Adrenal gland (tissue), 19 donors: ENCODE measurements at places on chromosomes 7 and 10. TPM values are rescaled to one million over a fixed set of nuclear protein-coding genes. Genes with fewer than 3 reads are reported as not detected.

- no peaks in the 10 kb centered on the region for H3K4me1 ChIP-seq
- no peak overlapping the region for H3K27ac ChIP-seq
- no peak for DNase-seq
- H3K4me3 ChIP-seq, result no peak overlapping the region
- no peaks in the 10 kb centered on the region for H3K27me3 ChIP-seq
- no peaks in the 10 kb centered on the region for H3K36me3 ChIP-seq
Observed at GRCh38 chr10:115379064-115379463, 285.9 kb downstream of the ATRNL1 start.

- H3K4me3 ChIP-seq, result no peak overlapping the region
- no peaks in the 10 kb centered on the region for H3K27me3 ChIP-seq
- H3K27ac ChIP-seq, result no peak overlapping the region
- H3K36me3 ChIP-seq, result peaks cover 26% of the 10 kb centered on the region
Observed at GRCh38 chr10:124003871-124004662, 89.3 kb downstream of the CHST15 start.

Gene PPP2R2D
- 47.1 TPM for polyA plus RNA-seq

DNA sequence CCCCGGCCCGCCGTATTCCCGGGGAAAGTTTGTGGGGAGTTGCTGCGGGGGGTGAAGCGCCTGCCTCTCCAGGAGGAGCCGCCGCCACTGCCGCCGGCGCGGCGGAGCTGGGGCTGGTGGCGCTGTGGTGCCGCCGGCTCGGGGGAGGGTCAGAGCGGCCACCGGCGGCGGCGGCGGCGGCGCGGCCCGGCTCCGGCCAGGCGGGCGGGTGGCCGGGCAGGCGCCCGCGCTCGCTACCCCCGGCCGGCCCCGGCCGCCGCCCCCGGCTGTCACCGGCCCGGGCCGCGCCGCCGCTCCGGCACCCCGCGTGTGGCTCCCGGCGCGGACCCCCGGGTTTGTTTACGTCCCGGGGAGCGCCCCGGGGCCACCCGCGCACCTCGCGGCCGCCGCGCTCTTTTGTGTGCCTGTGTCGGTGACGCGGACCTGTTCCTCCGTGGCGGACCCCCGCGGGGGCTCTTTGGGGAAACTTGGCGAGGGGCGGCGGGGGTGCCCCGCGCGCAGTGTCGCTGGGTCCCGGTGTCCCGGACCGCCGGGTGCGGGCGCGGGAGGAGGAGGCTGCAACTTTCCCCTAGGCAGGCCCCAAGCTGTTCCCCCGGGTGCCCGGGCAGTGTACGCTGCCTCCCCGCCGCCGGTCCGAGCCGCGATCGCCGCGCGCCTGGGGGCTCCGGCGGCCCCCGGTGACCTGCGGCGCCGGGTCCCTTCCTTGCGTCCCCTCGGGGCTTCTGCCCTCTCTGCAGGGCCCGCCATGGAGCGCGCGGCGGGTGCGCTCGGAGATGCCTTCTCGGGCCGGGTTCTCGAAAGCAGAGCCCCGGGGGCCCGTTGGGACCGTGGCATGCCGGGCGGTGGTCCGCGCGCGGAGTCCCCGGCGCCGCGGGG, 593 bp upstream of the CUX1 start:
- no peaks in the 10 kb centered on the region for H3K4me1 ChIP-seq
- H3K4me3 ChIP-seq, result peak overlapping the region; percentile 70
- no peaks in the 10 kb centered on the region for H3K36me3 ChIP-seq
- DNase-seq, result peak; percentile 54
- no peaks in the 10 kb centered on the region for H3K27me3 ChIP-seq
- peak overlapping the region; percentile 34 for H3K27ac ChIP-seq

DNA sequence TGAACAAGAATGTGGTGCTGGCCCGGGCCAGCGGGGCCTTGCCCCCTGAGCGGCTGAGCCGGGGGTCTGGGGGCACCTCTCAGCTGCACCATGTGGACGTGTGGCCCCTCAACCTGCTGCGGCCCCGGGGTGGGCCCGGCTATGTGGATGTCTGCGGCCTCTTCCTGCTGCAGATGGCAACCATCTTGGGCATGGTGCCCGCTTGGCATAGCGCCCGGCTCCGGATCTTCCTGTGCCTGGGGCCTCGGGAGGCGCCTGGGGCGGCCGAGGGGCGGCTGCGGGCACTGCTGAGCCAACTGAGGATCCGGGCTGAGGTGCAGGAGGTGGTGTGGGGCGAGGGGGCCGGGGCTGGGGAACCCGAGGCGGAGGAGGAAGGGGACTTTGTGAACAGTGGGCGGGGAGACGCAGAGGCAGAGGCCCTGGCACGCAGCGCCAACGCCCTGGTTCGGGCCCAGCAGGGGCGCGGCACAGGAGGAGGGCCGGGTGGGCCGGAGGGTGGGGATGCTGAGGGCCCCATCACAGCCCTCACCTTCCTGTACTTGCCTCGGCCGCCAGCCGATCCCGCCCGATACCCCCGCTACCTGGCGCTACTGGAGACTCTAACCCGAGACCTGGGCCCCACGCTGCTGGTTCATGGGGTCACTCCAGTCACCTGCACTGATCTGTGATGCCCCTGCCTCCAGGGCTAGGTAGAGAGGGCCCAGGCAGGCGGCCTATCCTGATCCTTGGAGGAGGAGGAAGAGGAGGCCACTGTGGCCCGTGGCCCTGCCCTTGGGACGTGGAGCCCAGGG, 1.1 kb upstream of the TRIP6 start:
- H3K27ac ChIP-seq, result peak overlapping the region; percentile 97
- peaks cover 17% of the 10 kb centered on the region for H3K36me3 ChIP-seq
- H3K27me3 ChIP-seq, result no peaks in the 10 kb centered on the region
- DNase-seq, result peak; percentile 94

Gene ELFN1
- 1.5 TPM for polyA plus RNA-seq

- H3K4me3 ChIP-seq, result no peak overlapping the region
- no peaks in the 10 kb centered on the region for H3K27me3 ChIP-seq
- H3K27ac ChIP-seq, result no peak overlapping the region
- H3K36me3 ChIP-seq, result no peaks in the 10 kb centered on the region
Observed at GRCh38 chr7:114842551-114843065, 79.3 kb upstream of the MDFIC start.

Gene GCK
- polyA plus RNA-seq, result 2.1 TPM

Gene FAM20C
- 31.0 TPM for polyA plus RNA-seq

Gene SLC26A5
- 0.22 TPM for polyA plus RNA-seq

GRCh38 chr7:121337398-121337797, 8.6 kb downstream of the WNT16 start:
- H3K4me1 ChIP-seq, result no peaks in the 10 kb centered on the region
- no peaks in the 10 kb centered on the region for H3K36me3 ChIP-seq
- no peak overlapping the region for H3K4me3 ChIP-seq
- no peak overlapping the region for H3K27ac ChIP-seq
- H3K27me3 ChIP-seq, result peaks cover 19% of the 10 kb centered on the region

DNA sequence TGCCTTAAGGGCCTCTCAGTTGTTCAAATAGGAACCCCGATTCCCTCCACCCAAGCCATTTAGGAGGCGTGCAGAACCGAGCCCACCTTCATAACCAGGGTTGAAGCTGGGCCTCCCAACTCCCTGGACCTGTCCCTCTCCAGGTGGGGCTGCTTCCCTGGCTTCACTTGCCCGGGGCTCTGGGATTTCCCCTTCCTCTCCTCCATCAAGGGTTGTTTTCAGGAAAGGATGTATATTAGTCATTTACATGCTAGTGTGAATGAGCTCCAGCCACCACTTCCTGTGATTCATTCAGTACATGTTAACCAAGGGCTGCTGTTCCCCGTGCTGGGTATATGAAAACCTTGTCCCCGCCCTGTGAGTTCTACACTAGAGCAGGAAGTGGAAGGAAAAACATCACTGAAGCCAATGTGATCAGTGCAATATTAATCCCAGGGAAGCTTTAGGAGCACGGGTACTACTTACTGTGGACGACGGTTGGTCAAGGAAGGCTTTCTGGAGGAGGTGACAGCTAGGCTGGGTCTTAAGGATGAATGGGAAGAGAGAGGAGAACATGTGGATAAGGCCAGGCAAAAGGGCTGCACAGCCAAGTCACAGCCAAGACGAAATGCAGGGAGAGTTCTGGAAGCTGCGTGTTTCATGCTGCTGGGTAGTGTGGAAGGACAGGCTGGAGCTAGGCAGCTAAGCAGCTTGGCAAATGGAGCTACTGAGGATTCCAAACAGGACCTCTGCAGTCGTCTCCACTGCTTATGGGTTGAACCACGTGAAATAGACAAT, 150.1 kb upstream of the SHH start:
- no peak for DNase-seq
- H3K36me3 ChIP-seq, result no peaks in the 10 kb centered on the region
- H3K4me3 ChIP-seq, result no peak overlapping the region
- H3K27me3 ChIP-seq, result no peaks in the 10 kb centered on the region

- peaks cover 26% of the 10 kb centered on the region for H3K4me1 ChIP-seq
- DNase-seq, result no peak
- H3K36me3 ChIP-seq, result no peaks in the 10 kb centered on the region
- no peaks in the 10 kb centered on the region for H3K27me3 ChIP-seq
- H3K27ac ChIP-seq, result no peak overlapping the region
Observed at GRCh38 chr7:105677817-105678573, 96.7 kb upstream of the EFCAB10 start.

DNA sequence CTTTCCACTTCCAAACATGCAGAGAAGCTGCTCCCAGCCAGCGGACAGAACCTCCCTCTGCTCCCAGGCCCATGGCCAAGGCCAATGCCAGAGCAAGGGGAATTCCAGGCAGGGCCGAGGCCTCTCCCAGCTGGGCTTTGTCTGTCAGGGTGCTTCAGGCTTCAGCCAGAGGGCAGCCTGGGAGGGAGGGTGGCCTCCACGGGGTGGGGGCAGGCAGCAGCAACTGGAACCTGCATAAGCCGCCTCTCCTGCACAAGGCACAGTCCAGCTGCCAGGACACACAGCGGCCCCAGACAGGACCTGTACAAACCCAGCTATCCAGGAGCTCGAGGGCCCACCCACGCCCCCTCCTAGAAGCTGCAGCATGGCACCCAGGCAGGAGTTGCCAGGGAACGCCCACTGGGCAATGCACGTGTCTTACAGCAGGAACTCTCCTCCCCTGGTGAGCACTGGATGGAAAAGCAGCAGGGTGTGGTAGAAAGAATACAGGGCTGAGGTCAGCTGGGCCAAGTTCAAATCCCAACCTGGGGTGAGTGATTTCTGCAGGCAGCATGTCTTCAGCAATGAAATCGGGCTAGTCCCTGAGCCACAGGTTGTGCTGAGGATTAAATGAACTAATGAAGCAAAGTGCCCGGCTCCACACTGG, 7.6 kb downstream of the FAM53B start:
- no peaks in the 10 kb centered on the region for H3K27me3 ChIP-seq
- peaks cover 85% of the 10 kb centered on the region for H3K4me1 ChIP-seq
- peak; percentile 93 for DNase-seq
- H3K27ac ChIP-seq, result peak overlapping the region; percentile 54
- H3K4me3 ChIP-seq, result peak overlapping the region; percentile 11

DNA sequence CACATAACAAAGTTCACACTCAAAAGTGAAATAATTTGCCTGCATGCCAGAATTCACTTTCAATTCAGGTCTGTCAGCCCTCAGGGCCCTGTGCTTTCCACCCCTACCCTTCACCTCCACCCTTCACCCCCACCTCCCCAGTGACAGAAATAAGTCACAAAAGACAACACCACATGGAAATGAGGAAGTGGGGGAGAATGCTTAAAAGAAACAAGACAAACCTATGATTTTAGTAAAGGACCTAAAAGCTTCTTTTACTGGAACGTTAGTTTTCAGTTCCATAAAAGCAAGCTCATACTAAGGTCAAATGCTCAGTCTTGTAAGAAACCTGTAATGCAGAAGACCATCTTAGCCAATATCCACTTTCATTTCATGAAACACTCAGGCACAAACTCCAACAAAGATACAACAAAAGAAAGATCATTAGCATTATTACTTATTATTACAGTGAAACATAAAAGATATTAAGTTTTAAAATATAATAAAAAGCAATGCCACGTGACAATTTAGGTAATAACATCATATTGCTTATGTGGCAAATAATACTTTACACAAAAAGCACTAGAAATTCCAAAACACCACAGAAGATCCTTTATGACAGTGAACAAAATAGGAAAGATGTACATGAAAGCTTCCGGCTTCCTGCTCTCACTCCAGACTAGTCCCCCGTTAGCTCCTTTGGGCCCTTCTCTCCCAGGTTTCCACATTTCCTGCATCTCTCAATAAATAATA, 112.1 kb downstream of the LMBR1 start:
- no peaks in the 10 kb centered on the region for H3K27me3 ChIP-seq
- no peak overlapping the region for H3K4me3 ChIP-seq
- H3K4me1 ChIP-seq, result no peaks in the 10 kb centered on the region
- DNase-seq, result no peak

Gene RNF32
- 0.77 TPM for polyA plus RNA-seq

Gene CRHR2
- polyA plus RNA-seq, result 0.03 TPM

- no peak overlapping the region for H3K27ac ChIP-seq
- H3K4me3 ChIP-seq, result no peak overlapping the region
- no peaks in the 10 kb centered on the region for H3K36me3 ChIP-seq
- no peaks in the 10 kb centered on the region for H3K27me3 ChIP-seq
- H3K4me1 ChIP-seq, result peaks cover 29% of the 10 kb centered on the region
- peak; percentile 42 for DNase-seq
Observed at GRCh38 chr10:34319197-34319846, 495.8 kb downstream of the PARD3 start.

DNA sequence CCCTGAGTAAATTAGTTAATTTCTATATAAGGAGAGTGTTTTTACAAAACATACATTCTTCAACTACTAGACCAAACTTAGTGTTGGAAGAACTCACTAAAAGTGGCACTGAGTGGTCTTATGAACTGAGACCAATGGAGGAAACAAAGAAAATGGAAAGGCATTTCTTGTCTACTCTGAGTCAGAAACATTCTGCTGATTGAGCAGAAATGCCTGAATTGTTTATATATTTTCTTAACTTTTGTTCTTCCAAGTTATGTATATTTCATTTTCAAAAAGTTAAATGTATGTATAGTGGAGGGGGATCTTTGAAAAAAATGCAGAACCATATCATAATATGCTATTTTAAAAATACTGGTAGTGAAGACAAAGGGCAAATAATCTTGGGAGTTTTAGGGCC, 320.7 kb downstream of the HGF start:
- no peaks in the 10 kb centered on the region for H3K4me1 ChIP-seq
- H3K36me3 ChIP-seq, result no peaks in the 10 kb centered on the region
- H3K4me3 ChIP-seq, result no peak overlapping the region
- no peak for DNase-seq
- H3K27ac ChIP-seq, result no peak overlapping the region

GRCh38 chr10:75544386-75544785, 113.0 kb downstream of the LRMDA start:
- peaks cover 47% of the 10 kb centered on the region for H3K4me1 ChIP-seq
- no peak for DNase-seq
- H3K27ac ChIP-seq, result no peak overlapping the region

Gene PAPOLB
- polyA plus RNA-seq, result 0.04 TPM

- H3K36me3 ChIP-seq, result no peaks in the 10 kb centered on the region
- no peak overlapping the region for H3K27ac ChIP-seq
- no peaks in the 10 kb centered on the region for H3K4me1 ChIP-seq
- no peak for DNase-seq
- H3K27me3 ChIP-seq, result no peaks in the 10 kb centered on the region
Observed at GRCh38 chr7:29228289-29229011, 33.9 kb downstream of the CHN2 start.

Gene LIPF
- not detected for polyA plus RNA-seq

- H3K4me3 ChIP-seq, result no peak overlapping the region
- H3K4me1 ChIP-seq, result no peaks in the 10 kb centered on the region
- H3K36me3 ChIP-seq, result no peaks in the 10 kb centered on the region
- H3K27ac ChIP-seq, result no peak overlapping the region
- DNase-seq, result no peak
- peaks cover 18% of the 10 kb centered on the region for H3K27me3 ChIP-seq
Observed at GRCh38 chr10:22391600-22391999, 46.3 kb downstream of the SPAG6 start.

GRCh38 chr10:4396401-4397283, 429.4 kb upstream of the AKR1E2 start:
- H3K36me3 ChIP-seq, result no peaks in the 10 kb centered on the region
- H3K4me3 ChIP-seq, result no peak overlapping the region
- DNase-seq, result no peak
- no peak overlapping the region for H3K27ac ChIP-seq
- H3K4me1 ChIP-seq, result no peaks in the 10 kb centered on the region

- DNase-seq, result no peak
- peaks cover 34% of the 10 kb centered on the region for H3K4me1 ChIP-seq
- H3K27ac ChIP-seq, result no peak overlapping the region
Observed at GRCh38 chr7:139094596-139094995, 14.9 kb downstream of the ZC3HAV1 start.
